ENCODE measurements at places on chromosomes 5 and 9. TPM values are rescaled to one million over a fixed set of nuclear protein-coding genes. Genes with fewer than 3 reads are reported as not detected.

Gene PCDHA9
- total RNA-seq, result not detected

Gene MCC
- 0.26 TPM for total RNA-seq

Gene HMMR
- 31.8 TPM for total RNA-seq

Gene LRSAM1
- 8.0 TPM for total RNA-seq

Gene EPB41L4A
- total RNA-seq, result 1.3 TPM

Measured in A549 treated with DMSO at 1 μM for 4 hours (cell line).